ENCODE measurements at places on chromosomes 16 and 17.

- no peak for DNase-seq
These were observed 81.4 kb downstream of the XYLT1 start for GRCh38 chr16:17389384-17389783.

GRCh38 chr16:22098405-22099255 is 6.3 kb downstream of the VWA3A start:
- DNase-seq, result no peak

GRCh38 chr17:39036009-39036408 is 68.8 kb upstream of the FBXO47 start:
- DNase-seq, result no peak

GRCh38 chr16:81651758-81652718 is 127.1 kb upstream of the PLCG2 start:
- DNase-seq, result no peak

DNA sequence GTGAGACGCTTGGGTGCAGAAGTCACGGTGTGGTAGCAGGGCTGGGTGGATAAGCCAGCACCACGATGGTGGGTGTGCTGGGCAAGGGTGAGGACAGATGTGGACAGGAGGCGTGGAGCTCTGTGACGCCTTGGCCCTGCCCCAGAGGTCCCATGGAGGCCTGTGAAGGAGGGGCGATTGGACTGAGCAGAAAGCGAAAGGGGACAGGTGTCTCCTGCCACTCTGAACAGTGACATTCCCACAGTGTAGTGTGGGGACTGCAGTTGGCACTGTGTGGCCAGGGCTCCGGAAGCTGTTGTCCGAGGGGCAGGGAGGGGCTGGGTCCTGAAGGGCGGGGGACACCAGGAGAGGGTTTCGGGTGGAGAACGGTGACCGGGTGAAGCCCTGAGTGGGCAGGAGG is 7.3 kb downstream of the TBC1D24 start:
- DNase-seq, result no peak

GRCh38 chr16:24754543-24754942 is 25.1 kb downstream of the TNRC6A start:
- DNase-seq, result no peak

GRCh38 chr17:28347261-28347891 is 10.0 kb downstream of the POLDIP2 start:
- DNase-seq, result no peak

DNA sequence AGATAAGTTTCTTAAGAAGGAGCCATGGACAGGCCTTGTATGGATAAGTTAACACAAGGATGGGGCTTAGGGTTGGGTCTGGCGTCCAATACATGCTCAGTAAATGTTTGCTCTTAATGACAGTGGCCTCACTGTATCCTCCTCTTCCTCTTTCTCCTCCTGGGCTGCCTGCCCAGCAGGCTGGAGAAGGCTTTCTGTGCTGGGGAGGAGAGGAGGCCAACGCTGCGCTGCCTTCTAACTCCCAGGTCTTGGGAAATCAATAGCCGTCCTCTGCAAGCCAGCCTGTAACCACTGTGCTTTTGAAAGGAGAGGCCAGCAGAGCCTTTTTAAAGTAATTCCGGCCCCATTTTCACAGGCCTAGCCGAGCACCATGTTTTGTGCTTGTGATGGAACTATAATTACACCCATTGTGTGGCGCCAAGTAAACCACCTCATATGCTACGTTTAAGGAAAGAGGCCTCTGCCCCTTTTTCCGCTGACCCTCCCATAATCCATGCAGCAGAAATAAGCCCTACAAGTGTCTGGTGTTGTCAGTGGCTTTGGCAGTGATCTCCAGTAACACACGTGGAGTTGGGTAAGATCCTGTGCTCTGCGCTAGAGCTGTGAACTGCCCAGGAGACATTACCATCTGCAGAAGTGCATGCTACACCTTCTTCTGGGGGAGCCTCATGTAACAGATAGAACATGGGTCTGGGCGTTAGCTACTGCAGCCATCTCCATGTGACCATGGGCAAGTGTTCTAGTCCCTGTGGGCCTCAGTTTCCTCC is 368.2 kb downstream of the SNX29 start:
- no peak for DNase-seq

DNA sequence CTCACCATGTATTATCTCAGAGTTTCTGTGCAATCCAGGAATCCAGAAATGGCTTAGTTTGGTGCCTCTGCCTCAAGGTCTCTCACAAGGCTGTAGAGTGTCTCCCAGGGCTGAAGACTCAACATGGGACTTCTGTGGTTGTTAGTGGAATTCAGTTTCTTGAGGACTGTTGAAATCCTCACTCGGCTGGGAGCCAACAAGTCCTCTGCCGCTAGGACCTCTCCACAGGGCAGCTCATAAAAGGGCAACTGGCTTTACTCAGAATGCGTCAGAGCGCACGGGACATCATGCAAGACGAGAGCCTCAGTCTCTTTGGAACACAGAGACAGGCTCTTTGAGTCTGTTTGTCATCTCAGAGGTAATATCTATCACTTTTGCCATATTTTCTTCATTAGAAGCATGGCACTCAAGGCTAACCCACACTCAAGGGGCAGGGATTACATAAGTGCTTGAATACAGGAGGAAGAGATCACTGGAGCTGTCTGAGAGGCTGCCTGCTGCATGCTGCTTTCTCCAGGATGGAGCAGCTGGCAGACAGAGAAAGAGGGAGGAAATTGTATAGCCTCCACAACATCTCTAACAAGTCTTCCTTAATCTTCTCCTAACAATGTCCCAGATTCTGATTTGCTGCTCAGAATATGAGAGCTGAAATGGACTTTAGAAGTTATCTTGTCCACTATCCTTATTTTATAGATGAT is 97.5 kb upstream of the ASIC2 start:
- no peak for DNase-seq

DNA sequence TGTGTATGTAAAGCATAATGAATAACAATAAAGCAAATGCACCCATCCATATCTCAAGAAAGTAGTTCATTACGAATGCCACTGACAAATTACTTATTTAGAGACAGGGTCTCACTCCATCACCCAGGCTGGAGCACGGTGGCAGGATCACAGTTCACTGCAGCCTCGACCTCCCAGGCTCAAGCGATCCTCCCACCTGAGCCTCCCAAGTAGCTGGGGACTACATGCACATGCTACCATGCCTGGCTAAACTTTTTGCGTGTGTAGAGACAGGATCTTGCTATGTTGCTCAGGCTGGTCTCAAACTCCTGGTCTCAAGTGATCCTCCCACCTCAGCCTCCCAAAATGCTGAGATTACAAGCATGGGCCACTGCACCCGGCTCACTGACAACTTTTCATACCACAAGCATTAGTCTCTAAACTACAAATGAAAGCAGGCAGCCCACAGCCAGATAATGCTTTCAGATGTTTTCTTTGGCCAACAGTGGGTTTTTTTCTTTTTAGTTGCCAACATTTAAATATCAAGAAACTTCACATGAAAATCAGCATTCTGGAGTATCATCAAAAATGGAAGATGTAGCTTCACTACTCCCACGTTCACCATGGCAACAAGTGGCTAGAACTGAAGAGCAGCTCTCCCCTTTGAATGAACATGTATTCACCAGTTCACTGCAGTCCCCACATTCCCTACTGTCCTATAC is 7.7 kb downstream of the ARHGAP17 start:
- DNase-seq, result no peak

GRCh38 chr17:65283704-65284103 is 146.5 kb downstream of the RGS9 start:
- peak; percentile 11 for DNase-seq

- no peak for DNase-seq
These were observed 9.2 kb upstream of the P2RX5 start for GRCh38 chr17:3704931-3705717.

DNA sequence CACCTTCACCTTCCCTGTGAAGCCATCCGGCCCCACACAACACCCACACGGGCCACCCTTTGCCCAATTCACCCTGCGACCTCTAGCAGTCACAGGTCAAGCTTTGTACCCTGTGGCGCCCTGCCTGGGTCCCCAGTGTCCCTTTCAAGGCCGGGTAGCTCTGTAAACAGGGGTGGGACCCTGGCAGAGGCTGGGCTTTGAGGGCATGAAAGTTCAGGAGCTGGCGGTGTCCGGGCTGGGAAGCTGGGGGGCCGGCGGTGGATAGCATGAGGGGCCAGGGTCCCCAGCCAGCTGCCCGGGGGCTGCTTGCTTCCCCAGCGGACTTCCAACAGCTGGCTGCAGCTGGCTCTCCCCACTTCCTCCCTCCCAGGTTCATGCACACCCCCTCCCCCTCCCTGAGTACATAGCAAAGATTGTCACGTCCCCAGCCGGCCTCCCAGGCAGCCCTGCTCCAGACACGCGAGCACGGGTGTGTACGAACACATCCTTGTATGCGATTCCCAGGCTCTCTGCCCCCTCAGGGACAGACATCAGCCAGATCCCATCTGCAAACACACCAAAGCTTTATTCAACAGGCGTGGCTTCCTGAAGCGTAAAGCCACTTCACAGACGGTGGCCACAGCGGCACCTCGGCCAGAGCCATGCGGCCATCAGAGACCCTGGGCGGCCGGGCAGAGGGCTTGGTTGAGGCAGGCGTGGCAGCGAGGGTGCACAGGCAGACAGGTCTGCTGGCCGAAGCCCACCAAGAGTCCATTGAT is 8.2 kb downstream of the NTHL1 start:
- no peak for DNase-seq

- no peak for DNase-seq
These were observed 21.0 kb downstream of the SNN start for GRCh38 chr16:11689031-11689840.

DNA sequence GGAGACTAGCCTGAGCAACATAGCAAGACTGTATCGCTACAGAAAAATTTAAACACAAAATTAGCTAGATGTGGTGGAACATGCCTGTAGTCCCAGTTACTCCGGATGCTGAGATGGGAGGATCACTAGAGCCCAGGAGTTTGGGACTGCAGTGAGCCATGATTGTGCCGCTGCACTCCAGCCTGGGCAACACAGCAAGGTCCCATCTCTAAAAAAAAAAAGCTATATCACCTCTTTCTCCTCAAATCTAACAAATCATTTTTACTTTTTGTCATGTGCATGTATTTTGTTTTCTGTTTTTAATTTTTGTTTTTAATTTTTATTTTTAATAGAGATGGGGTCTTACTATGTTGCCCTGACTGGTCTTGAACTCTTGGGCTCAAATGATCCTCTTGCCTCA is 5.9 kb downstream of the DUS2 start:
- no peak for DNase-seq

GRCh38 chr17:78618264-78619066 is 41.3 kb upstream of the DNAH17 start:
- peak; percentile 72 for DNase-seq

DNA sequence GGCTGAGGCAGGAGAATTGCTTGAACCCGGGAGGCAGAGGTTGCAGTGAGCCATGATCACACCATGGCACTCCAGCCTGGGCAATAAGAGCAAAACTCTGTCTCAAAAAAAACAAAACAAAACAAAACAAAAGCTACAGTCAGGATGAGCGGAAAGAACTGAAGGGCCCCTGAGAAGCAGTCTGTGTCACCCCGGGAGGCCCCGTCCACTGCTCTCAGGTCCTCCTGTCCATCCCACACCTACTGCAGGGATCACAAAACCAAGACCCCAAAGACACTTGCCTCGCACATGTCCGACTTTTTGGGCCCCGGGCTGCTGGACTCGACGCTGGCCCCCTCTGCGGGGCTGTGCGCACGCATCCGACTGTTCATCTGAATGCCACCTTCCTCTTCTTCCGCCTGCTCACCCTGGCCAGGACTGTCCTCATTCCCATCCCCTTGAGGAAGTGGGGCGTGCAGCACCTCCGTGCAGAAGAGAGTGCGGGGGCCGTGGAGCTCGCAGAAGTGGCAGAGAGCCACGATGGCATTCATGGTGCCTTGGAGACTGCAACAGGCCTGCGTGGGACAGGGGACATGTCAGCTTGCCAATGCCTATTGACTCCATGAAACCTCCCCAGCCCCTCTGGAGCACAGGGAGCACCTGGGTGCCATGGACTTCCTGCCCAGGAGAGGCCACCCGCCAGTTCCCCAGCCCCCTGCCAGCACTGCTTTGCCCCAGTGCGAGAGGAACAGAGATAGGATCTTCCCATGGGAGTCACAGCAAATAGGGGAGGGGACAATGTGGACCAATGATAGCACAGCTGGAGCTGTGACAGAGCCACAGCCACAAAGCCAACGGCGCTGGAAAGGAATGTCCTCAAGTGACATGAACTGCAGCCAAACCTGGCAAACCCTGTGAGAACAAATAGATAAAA is 9.1 kb downstream of the FLCN start:
- no peak for DNase-seq

DNA sequence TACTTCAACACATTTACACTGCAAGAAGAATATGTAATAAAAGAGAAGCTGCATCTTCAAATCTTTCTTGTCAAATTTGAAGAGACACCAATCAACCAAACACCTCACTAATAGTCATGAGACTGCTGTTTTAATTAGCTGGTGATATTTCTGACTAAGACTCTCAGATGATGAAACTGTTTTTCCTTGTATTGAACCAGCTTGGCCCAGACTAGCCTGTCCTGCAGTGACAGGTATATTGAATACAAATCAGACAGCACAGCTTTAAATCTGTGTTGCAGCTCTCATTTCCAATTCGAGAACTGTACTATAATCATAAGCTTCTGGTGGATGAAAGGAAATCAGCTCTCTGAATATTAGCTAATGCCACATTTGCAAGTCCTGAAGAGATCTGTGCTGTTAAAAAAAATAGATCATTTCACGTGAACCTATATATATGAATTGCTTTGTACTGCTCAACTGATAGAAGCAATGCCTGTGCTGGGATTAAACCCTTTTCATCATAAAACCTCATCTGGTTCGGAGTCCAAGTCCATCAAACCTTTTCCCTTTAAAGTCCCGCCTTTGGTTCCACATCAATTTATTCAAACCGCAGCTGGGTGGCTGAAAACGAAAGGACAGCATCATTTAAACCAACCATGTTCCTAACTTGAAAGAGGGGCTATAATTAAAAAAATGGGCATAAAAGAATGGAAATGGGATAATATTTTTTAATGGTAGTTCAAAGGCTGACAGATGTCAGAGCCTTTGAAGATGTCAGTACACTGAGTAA is 306.2 kb downstream of the CEP112 start:
- no peak for DNase-seq

GRCh38 chr16:81548551-81548875 is 103.9 kb downstream of the CMIP start:
- no peak for DNase-seq

- DNase-seq, result no peak
These were observed 7.5 kb downstream of the SCIMP start for GRCh38 chr17:5226940-5227878.

DNA sequence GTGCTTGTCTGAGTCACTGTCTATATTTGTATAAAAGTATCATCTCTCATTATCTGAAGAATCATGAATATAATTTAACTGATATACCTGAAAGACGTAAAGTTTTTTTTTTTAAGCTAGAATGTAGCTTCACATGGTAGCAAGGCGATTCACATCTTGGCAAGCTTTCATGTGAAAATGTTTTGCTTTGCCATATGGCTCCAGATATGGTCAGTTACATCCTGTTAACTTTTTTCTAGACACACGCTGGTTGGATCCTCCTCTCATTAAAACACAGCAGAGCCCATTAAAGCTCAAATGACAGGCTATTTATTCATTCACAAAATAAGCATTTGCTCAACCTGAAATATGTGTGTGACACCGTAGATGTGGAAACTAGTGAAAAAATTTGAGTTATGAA is 412.8 kb downstream of the KIF2B start:
- no peak for DNase-seq

Data from ascending aorta (tissue), 2 donors.